ENCODE measurements at places on chromosomes 5 and 9. TPM values are rescaled to one million over a fixed set of nuclear protein-coding genes. Genes with fewer than 3 reads are reported as not detected.

ACSL6 gene
- total RNA-seq: 24.8 TPM

FOXD4L4 gene
- not detected for total RNA-seq

STPG3 gene
- total RNA-seq: not detected

WDR31 gene
- 0.21 TPM for total RNA-seq

MZB1 gene
- 2.9 TPM for total RNA-seq

PCDHGA9 gene
- 0.42 TPM for total RNA-seq

VLDLR gene
- total RNA-seq: 0.31 TPM

AGXT2 gene
- not detected for total RNA-seq
